ENCODE measurements at places on chromosomes 6 and 20.
A peak's percentile ranks its signal among the peaks of the same experiment; 100 is the strongest.

GRCh38 chr6:3326981-3327380 is 68.2 kb downstream of the PSMG4 start:
- no peak for DNase-seq

DNA sequence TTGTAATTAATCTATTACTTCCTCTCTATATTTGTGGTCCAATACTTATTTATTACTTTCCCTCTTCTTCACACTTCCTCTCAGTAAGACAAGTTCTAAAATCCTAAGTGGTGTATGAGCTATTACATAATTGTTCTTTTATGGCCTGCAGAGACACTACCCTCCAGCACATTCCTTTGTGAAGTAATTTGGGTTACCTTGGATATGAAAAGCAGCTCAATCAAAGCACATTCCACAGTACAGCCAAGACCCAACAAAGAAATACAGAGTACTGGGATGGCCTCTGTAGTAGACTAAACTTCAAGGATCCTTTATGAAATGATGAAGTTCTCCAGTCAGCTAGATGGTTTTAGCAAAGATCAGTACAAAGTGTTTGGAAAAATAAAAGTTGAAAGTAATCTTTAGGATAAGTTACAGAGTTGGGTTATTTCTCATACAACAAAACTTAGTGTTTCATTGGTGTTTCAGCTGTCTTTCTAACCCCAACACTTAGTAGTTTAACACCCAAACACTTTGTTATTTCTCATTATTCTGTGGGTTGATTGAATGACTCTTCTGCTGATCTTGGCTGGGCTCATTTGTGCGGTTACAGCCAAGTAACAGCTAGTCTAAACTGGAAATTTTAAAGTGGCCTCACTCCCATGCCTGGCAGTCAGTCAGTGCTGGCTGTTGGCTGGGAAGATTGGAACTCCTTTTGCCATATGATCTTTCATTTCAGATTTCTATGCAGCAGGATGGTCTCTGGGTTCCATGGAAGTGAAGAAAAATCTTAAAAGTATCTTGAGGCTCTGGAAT is 161.5 kb upstream of the POU3F2 start:
- DNase-seq = no peak

DNA sequence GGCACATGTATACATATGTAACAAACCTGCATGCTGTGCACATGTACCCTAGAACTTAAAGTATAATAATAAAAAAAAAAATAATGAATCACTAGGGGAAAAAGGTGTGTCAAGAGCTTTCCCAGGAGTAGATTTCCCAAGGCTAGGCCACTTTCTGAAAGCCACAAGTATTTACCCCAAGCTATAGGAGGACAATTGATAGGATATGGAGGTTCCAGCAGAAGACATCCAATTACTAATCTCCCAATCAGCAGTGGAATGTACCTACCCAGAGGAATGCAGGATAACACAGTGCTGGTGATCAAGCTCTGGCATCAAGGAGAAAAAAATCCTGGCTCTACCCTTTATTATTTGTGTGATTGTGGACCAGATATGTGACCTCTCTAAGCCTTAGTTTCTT is 562.7 kb downstream of the RFPL4B start:
- DNase-seq = no peak

DNA sequence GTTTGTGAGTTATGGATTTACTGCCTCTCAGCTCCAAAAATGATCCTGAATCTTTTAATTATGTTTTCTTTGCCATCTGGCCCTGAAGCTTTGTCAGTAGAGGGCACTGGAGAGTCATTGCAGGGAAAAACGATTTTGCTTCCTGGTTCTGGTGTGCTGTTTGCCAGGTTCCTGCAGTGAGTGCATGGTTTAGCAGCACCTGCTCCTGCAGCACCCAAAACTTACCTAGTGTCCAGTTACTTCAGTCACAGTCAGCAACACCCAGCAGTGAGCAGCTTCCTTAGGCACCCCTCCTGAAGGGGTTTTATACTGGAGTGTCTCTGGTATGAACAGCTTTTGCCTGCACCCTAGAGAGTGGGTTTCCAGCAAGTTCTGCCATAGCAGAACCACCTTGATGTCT is 6.0 kb upstream of the TRIM26 start:
- no peak for DNase-seq

- no peak for DNase-seq
Observed at GRCh38 chr20:23061734-23062561, 12.5 kb upstream of the THBD start.

GRCh38 chr20:24598996-24599395 is 129.6 kb downstream of the SYNDIG1 start:
- no peak for DNase-seq

- DNase-seq = no peak
Observed at GRCh38 chr6:1625794-1626435, 16.2 kb downstream of the FOXC1 start.

GRCh38 chr6:4135665-4136353 is 434 bp upstream of the ECI2 start:
- DNase-seq = peak; percentile 90

- DNase-seq = no peak
Observed at GRCh38 chr6:81228912-81229555, 523.4 kb downstream of the TENT5A start.

DNA sequence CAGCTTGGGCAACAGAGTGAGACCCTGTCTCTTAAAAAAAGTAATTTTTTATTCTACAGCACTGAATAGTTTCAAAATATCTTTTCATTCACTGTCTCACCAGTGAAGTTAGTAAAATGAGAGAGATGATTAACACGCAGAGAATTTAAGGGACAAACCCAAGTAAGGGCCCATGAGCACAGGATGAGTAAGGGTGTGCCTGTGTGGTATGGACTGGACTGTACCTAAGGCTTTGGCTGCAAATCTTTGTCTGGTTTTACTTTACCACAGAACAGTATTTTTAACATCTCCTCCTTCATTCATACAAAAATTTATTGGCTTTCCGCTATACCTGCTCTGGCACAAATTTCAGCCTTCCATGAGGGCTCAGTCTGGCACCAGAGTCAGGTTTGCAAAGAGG is 433.3 kb downstream of the UTRN start:
- no peak for DNase-seq

DNA sequence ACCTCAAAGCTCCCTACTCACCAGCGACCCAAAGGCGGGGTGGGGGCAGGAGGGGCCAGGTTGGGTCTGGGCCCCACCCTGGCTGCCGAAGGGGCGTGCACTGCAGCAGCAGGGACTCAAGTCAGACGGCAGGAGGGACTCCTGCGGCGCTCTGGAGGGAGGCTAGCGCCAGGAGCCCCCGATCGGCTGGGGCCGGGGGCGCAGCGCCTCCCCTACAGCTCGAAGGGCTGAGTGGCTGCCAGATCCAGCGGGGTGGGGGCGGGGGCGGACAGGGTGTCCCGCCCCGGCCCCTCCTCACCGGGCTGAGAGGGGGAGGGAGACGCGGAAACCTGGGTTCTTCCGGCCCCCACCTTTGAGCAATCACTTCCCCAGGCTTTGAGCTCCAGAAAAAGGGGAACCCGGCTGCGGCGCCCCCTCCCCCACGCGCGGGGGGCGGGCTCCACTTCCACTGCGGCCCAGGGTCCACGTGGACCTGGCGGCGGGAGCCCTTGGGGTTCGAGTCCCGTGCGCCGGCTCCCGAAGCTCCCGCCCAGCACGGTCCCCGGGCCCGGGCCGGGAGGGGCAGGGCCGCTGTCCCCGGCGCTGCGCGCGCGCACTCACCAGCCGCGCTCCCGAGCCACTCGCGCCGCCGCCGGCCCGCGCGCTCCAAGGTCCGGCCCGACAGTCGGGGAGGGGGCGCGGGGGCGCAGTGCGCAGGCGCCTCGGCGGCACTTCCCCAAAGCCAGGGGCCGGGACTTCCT is at the start of gene RGS19:
TSS of gene RGS19 (minus strand) at position 246 of the 740 bp plus-strand sequence. CDS start 2,632 bp downstream, outside the sequence.
- peak; percentile 47 for DNase-seq

DNA sequence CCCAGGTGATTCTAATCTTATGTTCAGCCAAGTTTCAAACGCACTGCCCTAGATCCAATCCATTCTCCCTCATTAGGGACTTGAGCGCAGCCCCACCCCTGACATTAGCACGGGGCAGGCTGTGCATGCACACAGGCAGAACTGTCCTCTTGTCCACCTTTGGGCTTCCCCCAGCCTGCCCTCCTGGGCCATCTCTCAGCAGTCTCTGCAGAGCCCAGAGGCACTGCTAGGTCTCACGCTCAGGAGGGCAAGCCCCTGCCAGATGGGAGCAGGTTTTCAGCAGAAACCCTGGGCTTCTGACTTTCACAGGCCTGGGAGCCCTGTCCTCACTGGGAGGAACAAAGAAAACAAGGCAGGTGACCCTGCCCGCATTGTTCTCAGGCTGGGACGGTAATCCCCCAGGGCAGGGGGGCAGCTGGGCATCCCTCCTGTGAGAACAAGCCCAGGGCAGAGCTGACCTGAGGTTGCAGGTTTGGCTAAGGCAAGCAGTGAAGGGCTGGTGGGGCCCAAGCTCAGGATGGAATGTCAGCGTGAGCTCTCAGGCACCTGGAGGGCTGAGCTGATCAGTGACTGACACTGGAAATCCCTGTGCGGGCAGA is 24.5 kb downstream of the KCNK5 start:
- no peak for DNase-seq

- DNase-seq = no peak
Observed at GRCh38 chr20:10802236-10802635, 128.4 kb upstream of the JAG1 start.

DNA sequence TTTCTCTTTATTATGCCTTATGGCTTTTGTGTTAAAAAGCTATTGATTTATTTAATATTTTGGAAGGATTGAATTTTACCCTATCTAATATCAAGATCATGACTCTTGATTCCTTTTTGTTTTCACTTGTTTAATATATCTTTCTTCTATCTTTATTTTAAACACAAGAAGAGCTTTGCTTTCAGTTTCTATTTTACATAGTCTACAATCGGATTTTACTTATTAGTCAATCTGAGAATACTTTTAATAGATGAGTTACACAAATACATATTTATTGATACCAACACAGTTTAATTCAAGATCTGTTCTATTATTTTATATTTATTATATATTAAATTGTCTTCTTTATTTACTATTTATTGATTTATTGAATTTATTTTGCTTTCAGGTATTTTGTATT is 218.8 kb downstream of the ESR1 start:
- DNase-seq = no peak

DNA sequence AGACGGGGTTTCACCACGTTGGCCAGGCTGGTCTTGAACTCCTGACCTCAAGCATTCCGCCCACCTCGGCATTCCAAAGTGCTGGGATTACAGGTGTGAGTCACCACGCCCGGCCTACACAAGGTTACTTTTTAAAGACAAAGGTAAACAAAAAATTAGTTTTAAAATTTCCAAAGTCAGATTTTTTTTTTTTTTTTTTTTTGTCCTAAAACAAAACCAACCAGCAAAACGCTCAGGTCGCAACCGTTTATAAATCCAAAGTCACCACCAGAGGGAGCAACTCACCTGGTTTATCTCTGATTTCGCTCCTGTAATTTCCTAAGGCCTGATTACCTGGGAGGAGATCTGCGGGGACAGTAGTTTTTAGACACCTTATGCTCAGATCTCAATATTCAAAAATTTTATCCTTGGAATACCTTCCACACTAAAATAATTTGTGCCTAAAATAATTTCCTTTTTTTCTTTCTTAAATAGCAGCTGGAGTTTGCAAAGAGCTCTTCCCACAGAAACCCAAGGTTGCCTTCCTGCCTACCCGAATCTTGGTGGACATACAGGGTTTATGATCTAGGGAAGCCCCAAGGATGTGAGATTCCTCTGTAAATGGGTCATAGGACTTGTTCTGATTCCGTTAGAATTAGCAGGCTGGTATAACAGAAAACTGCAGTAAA is 19.8 kb upstream of the TREM1 start:
- DNase-seq = no peak

- DNase-seq = no peak
Observed at GRCh38 chr6:63675138-63675537, 39.5 kb downstream of the PHF3 start.

- DNase-seq = no peak
Observed at GRCh38 chr6:20260360-20260759, 48.1 kb upstream of the MBOAT1 start.

GRCh38 chr6:15254070-15254975 is 8.5 kb downstream of the JARID2 start:
- no peak for DNase-seq

DNA sequence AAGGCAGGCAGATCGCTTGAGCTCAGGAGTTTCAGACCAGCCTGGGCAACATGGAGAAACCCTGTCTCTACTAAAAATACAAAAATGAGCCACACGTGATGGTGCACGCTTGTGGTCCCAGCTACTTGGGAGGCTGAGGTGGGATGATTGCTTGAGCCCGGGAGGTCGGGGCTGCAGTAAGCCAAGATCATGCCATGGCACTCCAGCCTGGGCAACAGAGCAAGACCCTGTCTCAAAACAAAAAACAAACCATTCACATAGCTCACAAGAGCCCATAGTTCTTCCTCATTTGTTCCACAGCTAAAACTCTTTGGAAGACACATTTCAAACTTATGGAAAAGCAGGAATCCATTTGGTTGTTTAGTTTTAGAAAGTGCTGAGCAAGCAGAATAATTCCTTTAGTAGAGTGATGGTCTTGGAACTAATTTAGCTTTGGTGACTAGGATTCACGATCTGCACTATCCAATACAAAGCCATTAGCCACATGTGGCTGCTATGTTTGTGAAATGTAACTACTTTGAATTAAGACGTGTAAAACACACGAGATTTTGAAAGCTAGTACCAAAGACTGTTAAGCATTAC is 4.1 kb downstream of the ZNFX1 start:
- no peak for DNase-seq

DNA sequence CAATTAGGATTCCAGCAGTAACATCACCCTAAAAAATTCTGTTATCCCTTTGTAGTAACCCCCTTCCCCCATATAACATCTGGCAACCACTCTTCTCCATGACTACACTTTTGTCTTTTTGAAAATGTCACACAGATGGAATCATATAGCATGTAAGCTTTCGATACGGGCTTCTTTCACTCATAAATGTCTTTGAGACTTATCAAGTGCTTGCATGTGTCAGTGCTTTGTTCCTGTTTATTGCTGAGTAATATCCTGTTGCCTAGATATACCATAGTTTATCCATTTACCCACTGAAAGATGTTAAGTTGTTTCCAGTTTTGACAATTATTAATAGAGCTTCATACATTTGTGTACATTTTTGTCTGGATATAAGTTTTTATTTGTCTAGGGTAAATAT is 10.4 kb upstream of the SNPH start:
- DNase-seq = no peak

GRCh38 chr20:32539026-32539816 is 45.9 kb downstream of the NOL4L start:
- DNase-seq = no peak

- no peak for DNase-seq
Observed at GRCh38 chr6:111057074-111057752, 30.1 kb upstream of the SLC16A10 start.

- no peak for DNase-seq
Observed at GRCh38 chr20:59731376-59731775, 127.0 kb downstream of the PHACTR3 start.

GRCh38 chr6:14472255-14472985 is 354.8 kb downstream of the CD83 start:
- DNase-seq = no peak

Measured in activated CD4-positive, alpha-beta T cell treated with anti-CD3 and anti-CD28 coated beads for 1 hour (primary cell).